GM12865 (cell line): ENCODE measurements at places on chromosomes 3 and 15.

- peak; percentile 9 for DNase-seq
Measured at GRCh38 chr3:194865615-194866014, 179.9 kb downstream of the FAM43A start.

- no peak for DNase-seq
Measured at GRCh38 chr3:123725652-123726400, 141.0 kb upstream of the HACD2 start.

DNA sequence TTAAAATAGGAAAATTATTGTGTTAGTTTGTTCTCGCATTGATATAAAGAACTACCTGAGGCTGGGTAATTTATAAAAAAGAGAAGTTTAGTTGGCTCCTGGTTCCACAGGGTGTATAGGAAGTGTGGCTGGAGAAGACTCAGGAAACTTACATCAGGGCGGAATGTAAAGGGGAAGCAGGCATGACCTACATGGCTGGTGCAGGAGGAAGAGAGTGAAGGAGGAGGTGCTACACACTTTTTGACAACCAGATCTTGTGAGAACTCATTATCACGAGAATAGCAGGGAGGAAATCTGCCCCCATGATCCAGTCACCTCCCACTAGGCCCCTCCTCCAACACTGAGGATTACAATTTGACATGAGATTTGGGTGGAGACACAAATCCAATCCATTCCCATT is 490.7 kb downstream of the RBMS3 start:
- DNase-seq: no peak

GRCh38 chr15:49964061-49964460 is 155.0 kb downstream of the ATP8B4 start:
- DNase-seq: no peak

DNA sequence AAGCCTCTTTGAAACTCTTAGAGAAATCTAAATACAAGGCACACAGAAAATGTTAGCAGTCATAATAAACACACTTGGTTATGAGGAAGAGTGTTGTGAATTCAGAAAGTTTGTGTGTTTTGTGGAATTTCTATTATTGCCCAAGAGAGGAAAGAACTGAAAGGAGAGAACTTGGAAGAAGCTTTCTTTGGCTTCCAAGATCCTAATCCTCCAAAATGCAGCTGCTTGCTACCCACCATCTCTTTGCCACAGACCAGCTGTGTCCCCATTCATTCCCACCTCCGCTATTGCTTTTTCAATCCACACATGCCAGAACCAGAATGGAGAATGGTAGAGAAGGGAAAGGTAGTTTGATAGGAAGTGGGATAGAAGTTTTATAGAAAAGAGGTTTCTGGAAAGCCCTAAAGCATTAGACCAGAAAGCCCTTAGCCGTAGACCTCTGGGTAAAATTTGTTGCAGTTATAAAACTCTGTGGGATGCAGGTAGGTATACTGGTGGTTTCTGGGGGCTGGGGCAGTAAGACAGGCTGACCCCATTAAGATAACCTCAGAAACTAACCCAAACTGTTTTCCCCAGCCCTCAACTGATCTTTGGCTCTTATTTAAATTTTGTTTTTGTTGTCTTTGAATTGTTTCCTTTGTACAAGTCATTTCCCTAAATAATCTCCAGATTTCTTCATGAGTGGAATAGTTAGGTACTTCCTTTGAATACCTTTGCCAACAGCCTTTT is 108.5 kb downstream of the FILIP1L start:
- DNase-seq: no peak

- DNase-seq: peak; percentile 55
Measured at GRCh38 chr15:92383519-92384324, 10.0 kb upstream of the ST8SIA2 start.

DNA sequence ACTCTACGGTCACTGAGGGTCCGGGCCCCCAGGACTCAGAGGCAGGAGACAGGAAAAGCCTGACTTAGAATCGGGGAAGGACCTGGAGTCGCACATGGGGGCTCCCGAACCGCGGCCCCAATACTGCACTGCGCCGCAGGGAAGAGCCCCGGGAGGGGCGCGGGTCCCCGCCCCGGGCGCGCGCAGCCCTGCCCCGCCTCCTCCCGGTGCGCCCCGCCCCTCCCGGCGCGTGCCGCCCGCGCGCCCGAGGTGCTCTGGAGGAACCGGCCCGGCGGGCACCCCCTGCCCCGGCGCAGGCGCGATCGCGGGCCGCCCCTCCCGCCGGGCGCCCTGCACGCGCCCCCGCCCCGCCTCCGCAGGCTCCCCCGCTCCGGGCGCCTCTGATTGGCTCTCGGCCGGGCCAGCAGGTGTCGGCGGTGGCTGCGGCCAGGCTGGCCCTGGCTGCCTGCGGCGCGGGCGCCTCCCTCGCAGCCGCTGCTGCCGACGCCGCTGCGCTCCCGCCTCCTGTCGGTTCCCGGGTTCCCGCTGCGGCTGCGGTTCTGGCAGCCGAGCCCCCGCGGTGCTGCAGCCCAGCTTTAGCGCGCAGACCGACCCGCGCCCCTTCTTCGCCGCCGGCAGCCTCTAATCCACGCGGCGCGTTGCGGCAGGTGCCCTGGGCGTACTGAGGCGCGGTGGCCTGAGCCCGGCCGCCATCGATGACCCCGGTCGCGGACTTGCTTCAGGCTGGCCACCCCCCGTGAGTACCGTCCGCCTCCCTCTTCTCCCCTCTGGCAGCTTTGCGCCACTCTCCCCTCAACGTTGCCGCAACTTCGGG is at the start of gene MYRIP:
Gene MYRIP (plus strand): TSS at position 429 of the 814 bp plus-strand sequence. CDS start 91,208 bp downstream, outside the sequence.
- DNase-seq: peak; percentile 28

DNA sequence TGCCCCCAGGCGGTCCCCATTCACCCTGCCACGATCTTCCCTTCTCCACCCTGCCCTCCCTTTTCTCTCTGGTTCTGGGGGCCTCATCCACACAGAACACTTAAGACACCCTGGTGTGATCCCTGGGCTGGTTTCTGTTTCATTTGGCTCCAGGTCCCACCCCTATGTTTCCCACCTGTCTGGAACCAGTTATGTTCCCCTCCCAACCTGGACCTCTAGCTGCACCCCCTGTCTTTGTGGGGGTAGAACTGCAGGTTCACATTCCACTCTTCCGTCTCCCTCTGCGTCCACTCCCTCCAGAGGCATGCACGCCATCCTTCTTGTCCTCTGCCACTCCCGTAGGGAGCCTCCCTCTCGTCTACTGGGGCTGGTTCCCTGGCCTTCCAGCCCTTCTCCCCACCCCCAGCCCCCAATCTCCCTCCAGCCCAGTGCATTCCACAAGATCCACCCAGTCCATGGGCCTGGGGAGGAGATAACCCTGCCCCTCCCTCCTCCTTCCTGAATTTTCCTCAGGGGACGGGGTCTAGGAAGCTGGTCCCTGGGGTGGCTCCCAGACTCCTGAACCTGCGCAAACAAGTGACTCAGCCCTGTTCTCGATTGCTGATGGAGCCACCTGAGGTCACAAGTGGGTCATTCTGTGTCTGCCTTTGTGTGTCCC is 73.8 kb downstream of the ABTB1 start:
- no peak for DNase-seq

- peak; percentile 21 for DNase-seq
Measured at GRCh38 chr3:31880020-31880419, 101.0 kb downstream of the OSBPL10 start.

DNA sequence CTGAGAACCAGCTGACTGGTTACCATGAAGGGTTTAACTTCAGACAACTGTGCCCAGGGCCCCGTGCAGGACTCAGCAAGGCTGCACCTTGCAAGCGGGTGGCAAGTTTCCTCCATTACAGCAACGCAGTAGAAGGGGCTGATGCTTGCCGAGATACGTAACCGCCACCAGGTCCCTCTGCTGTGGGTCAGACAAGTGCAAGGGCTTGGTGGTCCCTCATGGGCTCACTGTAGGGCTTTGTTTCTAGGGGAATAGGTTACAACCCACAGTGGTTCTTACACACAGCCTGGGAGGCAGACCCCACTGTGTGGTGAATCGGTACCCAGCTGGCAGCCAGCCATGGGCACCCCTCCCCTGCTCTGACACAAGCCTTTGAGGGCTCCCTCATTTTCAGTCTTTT is 15.5 kb upstream of the SNRPA1 start:
- no peak for DNase-seq

GRCh38 chr3:133424937-133425869 is 25.3 kb downstream of the BFSP2 start:
- DNase-seq: peak; percentile 69

- peak; percentile 69 for DNase-seq
Measured at GRCh38 chr3:59246719-59247401, 197.0 kb upstream of the CFAP20DC start.

DNA sequence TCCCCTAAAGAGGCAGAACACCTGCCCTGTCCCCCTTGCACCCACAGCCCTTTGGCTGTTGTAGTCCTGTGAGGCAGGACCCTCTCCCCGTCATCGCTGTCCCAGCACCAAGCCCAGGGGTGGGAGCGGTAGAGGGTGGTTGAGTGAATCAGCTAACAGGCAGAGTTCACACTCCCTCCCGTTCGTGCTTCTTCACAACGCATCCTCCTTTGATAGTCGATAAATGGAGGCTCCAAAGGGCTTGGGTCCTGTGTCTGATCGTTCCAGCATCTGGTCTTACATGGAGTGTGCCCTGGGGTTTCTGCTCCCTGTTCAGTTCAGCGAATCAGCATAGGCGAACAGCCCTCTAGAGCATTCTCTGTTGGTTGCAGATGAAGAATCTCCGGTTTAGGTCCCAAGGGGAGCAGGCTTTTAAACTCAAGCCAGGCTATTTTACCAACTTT is 820 bp upstream of the HMCES start:
- DNase-seq: no peak

- DNase-seq: peak; percentile 66
Measured at GRCh38 chr3:121998030-121998580, 23.9 kb downstream of the ILDR1 start.

DNA sequence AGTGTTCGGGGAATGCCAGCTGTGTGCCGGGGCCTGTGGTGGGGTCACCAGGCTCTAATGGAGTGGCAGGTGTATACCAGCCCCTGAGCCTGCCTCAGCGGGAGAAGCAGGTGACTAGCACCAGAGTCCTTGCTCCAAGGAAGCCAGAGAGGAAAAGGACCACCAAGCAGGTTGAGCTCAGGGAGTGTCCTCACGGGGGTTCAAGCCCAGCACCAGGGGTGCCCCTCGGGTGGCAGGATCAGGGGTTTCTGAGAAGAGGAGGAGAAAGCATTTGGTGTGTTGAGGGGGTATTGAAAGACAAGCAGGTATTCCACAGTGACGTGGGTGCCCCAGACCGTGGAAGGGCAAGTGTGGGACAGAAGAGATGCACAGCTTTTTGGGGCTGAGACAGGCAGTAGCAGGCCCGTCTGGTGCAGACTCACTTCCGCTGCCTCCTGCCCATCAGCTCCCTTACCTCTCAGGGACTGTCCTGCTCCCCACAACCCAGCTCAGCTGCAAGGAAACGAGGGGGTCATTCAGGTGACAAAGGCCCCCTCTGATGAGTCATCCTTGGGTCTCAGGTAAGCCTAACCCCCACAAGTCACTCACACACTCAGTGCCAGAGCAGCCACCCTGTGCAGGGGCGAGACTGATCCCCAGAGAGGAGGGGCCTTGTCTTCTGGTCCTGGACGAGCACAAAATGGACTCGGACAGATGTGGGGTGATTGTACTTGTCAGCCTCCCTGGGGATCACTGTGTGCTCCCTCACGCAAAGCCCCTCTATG is 21.4 kb upstream of the POC1A start:
- DNase-seq: no peak

DNA sequence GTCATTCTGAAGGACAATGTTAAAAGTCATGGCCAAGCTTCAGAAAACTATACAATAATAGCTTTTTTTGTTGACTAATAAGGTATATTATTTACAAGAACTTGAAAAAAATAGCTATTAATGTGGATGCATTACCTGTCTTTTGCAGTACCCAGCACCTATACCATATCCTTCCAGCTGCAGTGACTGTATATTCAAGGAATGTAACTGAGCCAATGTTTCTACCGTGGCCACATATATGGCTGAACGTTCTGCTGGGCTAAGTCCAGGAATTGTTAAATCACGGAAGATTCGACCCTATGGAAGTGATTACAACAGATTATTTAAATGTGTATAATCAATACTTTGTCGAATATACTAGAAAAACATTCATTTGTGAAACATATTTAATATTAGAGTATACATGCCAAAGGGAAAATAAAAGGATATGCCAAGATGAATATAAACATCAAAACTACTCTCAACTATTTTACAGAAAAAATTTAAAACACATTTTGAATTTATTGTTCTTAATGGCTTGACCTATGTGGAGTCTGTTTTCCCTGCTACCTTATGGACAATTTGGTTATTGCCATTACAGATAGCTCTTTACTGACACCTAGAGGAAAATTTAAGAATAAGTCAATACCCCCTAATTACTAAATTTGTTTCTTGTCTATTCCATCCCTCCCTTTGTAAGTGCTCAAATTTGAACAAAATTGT is 17.6 kb downstream of the ACAD11 start:
- DNase-seq: peak; percentile 51

GRCh38 chr3:94614192-94614591 is 551.3 kb downstream of the NSUN3 start:
- no peak for DNase-seq

GRCh38 chr3:60598671-60599070 is 652.6 kb downstream of the FHIT start:
- no peak for DNase-seq
